Effector memory CD8-positive, alpha-beta T cell (primary cell): ENCODE measurements at places on chromosomes 4 and X.
A peak's percentile ranks its signal among the peaks of the same experiment; 100 is the strongest.

- DNase-seq, result no peak
- no peak overlapping the region for H3K27ac ChIP-seq
- no peaks in the 10 kb centered on the region for H3K4me1 ChIP-seq
- no peak overlapping the region for H3K4me3 ChIP-seq
- H3K27me3 ChIP-seq, result peaks cover 7% of the 10 kb centered on the region
Observed at GRCh38 chr4:94169803-94170372, 37.8 kb upstream of the SMARCAD1 start.

DNA sequence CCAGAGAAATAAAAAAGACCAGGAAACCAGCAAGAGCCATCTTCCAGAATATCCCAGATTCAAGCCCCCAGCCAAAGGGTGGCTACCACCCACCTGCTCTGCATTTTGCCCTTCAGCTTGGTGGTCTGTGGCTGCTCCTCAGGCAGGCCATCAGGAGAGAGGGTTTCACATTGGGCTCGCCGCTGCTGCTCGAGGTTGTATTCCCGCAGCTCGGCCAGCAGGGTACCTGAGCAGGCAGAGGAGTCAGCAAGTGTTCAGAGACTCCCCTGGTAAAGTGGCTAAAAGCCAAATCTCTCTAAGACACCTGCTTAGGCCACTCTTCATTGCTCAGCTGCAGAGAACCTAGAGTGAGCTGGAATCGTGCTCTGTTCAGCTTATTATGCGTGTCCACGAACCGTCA lies 110.8 kb upstream of the HSD17B10 start:
- H3K27ac ChIP-seq, result no peak overlapping the region
- no peak for DNase-seq
- peaks cover 80% of the 10 kb centered on the region for H3K36me3 ChIP-seq

DNA sequence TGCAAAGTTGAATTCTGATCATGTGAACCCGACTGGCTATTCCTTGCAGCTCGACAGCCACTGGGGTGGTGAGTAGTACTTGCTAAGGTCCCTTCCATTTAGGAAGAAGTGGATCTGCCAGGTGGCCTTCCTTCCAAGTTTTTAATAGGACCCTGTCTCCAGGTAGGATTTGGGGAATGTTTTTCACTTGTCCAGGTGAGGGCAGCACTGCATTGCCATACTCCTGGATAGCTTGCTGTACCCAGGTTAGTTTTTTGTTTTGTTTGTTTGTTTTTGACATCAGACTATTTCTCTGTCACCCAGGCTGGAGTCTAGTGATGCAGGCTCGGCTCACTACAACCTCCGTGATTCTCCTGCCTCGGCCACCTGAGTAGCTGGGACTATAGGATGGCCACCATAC lies 29.8 kb downstream of the SAGE1 start:
- no peak overlapping the region for H3K4me3 ChIP-seq
- H3K4me1 ChIP-seq, result no peaks in the 10 kb centered on the region
- DNase-seq, result no peak
- no peaks in the 10 kb centered on the region for H3K27me3 ChIP-seq

DNA sequence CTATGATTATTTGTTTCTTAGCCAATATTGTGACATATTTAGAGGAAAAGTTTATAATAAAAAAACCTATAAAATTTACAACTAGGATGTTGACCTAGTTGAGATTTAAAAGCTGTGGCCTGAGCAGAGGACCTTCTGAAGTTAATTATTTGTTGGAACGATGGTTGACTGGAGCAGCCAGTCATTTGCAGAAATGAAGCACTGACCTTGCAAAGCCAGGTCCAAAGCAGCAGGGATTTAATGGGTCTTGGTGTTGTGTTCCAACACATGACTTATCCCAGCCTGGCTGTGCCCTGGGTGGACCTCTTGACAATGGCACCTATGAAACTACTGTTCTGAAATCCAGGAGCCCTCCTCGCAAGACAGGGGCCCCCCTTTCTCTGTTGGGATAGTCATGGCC lies 235.2 kb downstream of the FRAS1 start:
- no peak overlapping the region for H3K27ac ChIP-seq
- no peaks in the 10 kb centered on the region for H3K4me1 ChIP-seq
- H3K27me3 ChIP-seq, result no peaks in the 10 kb centered on the region
- H3K4me3 ChIP-seq, result no peak overlapping the region
- DNase-seq, result no peak
- no peaks in the 10 kb centered on the region for H3K36me3 ChIP-seq

GRCh38 chr4:40173470-40173875 lies 23.4 kb upstream of the RHOH start:
- peak overlapping the region; percentile 21 for H3K27ac ChIP-seq
- no peak for DNase-seq
- no peaks in the 10 kb centered on the region for H3K36me3 ChIP-seq
- H3K4me1 ChIP-seq, result peaks cover 6% of the 10 kb centered on the region
- H3K27me3 ChIP-seq, result no peaks in the 10 kb centered on the region
- peak overlapping the region; percentile 64 for H3K4me3 ChIP-seq

- H3K27me3 ChIP-seq, result no peaks in the 10 kb centered on the region
- DNase-seq, result no peak
- H3K27ac ChIP-seq, result no peak overlapping the region
Observed at GRCh38 chrX:118655561-118656246, 71.7 kb upstream of the IL13RA1 start.

- peaks cover 13% of the 10 kb centered on the region for H3K4me1 ChIP-seq
- no peaks in the 10 kb centered on the region for H3K36me3 ChIP-seq
- DNase-seq, result no peak
- no peak overlapping the region for H3K4me3 ChIP-seq
- H3K27ac ChIP-seq, result no peak overlapping the region
- H3K27me3 ChIP-seq, result peaks cover 100% of the 10 kb centered on the region
Observed at GRCh38 chr4:27087306-27088045, 226.8 kb downstream of the STIM2 start.

- H3K4me1 ChIP-seq, result peaks cover 27% of the 10 kb centered on the region
- no peak for DNase-seq
- no peaks in the 10 kb centered on the region for H3K27me3 ChIP-seq
- H3K4me3 ChIP-seq, result no peak overlapping the region
Observed at GRCh38 chr4:79993476-79993875, 79.6 kb downstream of the ANTXR2 start.

- H3K4me1 ChIP-seq, result no peaks in the 10 kb centered on the region
- H3K36me3 ChIP-seq, result no peaks in the 10 kb centered on the region
- no peak overlapping the region for H3K27ac ChIP-seq
Observed at GRCh38 chr4:41569961-41570360, 32.0 kb downstream of the LIMCH1 start.

DNA sequence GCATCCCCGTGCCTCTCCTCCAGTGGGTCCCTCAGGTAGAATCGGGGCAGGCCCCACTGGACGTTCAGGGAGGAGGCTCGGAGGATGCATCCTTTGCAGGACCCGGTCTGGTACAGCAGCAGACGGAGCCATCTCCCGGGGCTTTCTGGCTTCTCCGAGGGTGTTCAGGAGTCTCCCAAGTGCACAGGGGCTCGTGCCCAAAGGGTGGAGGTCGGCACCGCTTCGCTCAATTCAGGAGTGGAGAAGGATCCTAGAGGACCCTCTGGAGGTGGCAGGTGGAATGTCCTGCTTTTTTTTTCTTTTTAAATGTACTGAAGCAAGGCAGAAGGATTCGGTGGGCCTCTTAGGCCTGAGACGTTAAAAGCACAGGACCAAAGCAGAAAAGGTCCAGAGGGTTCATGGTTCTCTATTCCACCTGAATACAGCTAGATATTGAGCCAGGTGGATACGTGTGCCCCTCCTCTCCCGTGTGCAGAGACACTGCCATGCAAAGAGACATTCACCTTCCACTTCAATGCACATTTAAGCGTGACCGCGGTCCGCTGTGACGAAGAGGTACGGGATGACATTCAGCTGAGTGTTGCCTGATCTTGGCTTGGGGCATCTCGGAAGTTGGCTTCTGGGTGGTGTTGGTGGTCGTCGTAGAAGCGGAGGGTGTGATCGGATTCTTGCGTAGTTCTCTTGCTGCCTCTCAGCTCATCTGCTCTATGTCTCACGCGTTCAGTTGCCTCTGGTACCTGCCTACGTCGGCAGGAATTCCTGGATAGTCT lies 281.2 kb upstream of the AGTR2 start:
- no peaks in the 10 kb centered on the region for H3K36me3 ChIP-seq
- H3K4me3 ChIP-seq, result no peak overlapping the region
- no peak overlapping the region for H3K27ac ChIP-seq
- H3K4me1 ChIP-seq, result no peaks in the 10 kb centered on the region
- H3K27me3 ChIP-seq, result no peaks in the 10 kb centered on the region

DNA sequence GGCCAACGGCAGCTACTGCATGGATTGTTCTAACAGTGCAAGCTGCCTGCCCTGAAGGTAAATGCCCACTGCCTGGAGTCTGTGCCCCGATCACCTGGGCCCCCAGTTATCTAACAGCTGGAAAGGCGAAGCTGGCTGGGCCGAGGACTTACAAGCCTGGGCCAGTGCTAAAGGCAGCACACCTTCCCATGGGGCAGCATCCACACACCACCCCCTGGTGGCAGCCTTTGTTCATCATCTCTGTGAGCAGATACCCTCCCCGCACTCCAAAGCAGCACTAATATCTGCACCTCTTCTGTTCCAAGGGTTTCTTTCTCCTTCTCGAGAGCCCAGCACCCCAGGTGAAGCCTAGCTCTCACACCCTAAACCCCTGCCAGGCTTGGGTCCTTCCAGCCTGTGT lies 7.6 kb downstream of the SLC2A9 start:
- H3K27ac ChIP-seq, result no peak overlapping the region
- H3K4me1 ChIP-seq, result peaks cover 5% of the 10 kb centered on the region
- no peak for DNase-seq
- peaks cover 3% of the 10 kb centered on the region for H3K36me3 ChIP-seq

DNA sequence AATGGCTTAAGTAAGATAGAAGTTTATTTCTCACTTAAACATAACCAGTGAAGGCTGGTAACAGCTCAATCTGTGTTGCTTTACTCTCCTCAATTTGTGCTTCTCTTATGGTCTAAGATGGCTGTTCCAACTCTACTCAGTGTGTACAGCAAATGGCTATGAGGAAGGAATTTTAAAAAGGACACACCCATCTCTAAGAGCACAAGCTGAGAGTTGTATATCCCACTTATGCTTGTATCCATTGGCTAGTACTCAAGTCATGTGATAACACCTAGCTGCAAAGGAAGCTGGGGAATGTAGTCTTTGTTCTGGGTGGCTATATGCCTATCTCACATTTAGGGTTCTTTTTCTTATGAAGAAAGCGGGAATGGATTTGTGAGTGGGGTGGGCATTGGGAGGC lies 63.3 kb downstream of the GPAT3 start:
- H3K4me3 ChIP-seq, result no peak overlapping the region
- no peaks in the 10 kb centered on the region for H3K27me3 ChIP-seq
- H3K36me3 ChIP-seq, result peaks cover 12% of the 10 kb centered on the region

GRCh38 chrX:35166023-35166422 lies 223.4 kb downstream of the FAM47B start:
- no peaks in the 10 kb centered on the region for H3K4me1 ChIP-seq
- H3K27ac ChIP-seq, result no peak overlapping the region
- H3K27me3 ChIP-seq, result no peaks in the 10 kb centered on the region
- no peak for DNase-seq
- H3K36me3 ChIP-seq, result no peaks in the 10 kb centered on the region

DNA sequence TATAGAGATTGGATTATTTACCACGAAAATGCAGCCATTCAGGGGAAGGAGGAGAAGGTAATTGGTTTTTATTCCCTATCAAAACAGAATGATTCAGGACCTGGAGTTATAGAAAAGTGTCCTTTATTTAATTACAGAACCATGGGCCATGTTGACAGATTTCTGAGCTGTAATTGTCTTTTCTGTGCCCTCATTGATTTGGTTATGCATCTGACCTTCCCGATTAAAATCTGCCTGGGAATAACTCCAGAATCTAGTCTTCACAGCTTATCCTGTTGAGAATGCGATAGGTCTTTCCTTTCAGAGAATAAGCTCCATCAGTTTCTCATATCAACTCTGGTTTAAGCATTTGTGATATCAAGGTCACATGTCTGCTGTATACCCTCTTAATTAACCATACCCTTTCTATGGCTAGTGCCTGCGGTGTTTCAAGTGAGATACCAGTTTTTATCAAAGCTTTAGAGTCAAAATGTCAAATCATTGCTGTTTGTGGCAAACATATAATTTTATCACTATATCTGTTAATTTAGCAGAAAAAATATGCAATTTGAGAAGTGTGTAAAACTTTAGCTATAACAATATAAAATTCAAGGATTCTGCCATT lies 37.2 kb upstream of the ANK2 start:
- H3K36me3 ChIP-seq, result no peaks in the 10 kb centered on the region
- H3K4me1 ChIP-seq, result no peaks in the 10 kb centered on the region
- H3K27me3 ChIP-seq, result no peaks in the 10 kb centered on the region
- no peak for DNase-seq
- H3K27ac ChIP-seq, result no peak overlapping the region
- H3K4me3 ChIP-seq, result no peak overlapping the region

DNA sequence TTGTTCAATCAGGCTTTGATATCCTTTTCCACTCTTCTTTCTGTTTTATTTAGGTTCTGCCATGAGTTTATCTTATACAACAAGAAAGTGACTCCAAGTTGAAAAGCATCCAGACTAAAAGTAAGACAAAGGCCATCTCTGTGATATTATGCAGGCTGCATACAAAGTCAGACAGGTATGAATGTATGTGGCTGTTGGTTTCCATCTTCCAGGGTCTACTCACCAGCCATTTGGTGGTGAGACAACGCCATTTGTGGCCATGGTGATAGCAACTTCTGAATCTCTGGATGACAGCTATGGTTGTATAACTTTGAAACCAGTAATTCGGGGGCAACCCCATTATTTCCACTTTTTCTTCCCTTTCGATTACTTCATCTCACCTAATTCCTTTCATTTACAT lies 17.2 kb upstream of the MSL3 start:
- DNase-seq, result no peak
- H3K36me3 ChIP-seq, result no peaks in the 10 kb centered on the region
- no peak overlapping the region for H3K4me3 ChIP-seq
- no peak overlapping the region for H3K27ac ChIP-seq
- no peaks in the 10 kb centered on the region for H3K4me1 ChIP-seq

DNA sequence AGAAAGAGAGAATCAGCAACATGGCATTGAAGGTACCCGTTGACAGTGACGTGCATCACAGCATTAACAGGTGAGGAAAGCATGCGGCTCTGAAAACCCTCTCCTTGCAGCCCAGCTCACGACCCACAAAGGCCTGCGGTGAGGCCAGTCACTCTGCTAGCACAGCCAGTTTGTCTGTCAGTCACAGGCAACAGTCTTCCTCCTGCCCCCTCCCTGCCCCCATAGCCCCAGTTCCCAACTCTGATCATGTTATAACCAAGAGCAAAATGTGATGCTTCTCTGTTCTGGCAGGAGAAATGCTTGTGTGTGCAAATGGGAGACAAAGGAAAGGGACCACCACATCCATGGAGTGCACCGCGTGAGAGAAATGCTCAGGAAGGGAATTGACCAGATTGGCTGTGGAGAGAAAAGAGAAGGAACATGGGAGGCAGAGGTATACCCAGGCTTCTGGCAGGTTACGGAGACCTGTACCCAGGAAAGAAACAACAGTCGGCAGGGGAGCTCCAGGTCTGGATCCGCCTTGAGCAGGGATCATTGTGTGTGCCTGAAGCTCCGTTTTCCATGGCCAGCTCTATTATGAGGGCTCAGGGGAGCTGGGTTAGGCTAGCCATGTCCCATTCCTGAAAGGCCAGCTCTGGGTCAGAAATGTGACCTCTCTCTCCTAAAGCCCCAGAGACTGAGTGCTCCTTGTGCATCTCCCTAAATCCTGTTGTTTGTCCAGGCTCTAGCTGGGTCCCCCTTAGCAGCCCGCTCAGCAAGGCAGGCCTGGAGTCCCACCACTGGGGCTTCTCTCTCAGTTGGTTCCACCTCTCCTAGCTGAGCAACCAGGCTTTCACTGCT lies 139.7 kb upstream of the MAMLD1 start:
- no peak for DNase-seq
- H3K36me3 ChIP-seq, result no peaks in the 10 kb centered on the region
- H3K27me3 ChIP-seq, result peaks cover 5% of the 10 kb centered on the region
- no peaks in the 10 kb centered on the region for H3K4me1 ChIP-seq
- no peak overlapping the region for H3K27ac ChIP-seq
